ENCODE measurements at places on chromosomes 12 and 14.

DNA sequence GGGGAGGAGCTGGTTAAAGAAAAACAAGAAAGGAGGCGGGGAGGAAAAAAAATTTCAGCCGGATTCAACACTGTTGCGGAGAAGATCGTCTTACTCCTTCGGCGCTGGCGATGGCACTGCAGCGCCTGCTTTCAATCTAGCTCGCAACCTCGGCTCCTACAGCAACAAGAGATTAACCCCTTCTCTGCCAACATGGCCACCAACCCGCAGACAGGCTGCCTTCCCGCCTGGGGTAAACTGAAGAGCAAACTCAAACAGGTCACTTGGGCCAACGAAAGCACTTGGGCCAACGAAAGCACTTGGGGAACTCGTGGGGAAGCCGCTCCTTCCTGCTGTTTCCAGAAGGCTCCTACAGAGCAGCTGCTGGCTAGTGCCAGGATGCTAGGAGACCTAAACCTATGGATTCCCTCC, 73.7 kb downstream of the CIT start:
- no peak for DNase-seq

GRCh38 chr12:70272510-70272909, 29.3 kb downstream of the CNOT2 start:
- DNase-seq: no peak

DNA sequence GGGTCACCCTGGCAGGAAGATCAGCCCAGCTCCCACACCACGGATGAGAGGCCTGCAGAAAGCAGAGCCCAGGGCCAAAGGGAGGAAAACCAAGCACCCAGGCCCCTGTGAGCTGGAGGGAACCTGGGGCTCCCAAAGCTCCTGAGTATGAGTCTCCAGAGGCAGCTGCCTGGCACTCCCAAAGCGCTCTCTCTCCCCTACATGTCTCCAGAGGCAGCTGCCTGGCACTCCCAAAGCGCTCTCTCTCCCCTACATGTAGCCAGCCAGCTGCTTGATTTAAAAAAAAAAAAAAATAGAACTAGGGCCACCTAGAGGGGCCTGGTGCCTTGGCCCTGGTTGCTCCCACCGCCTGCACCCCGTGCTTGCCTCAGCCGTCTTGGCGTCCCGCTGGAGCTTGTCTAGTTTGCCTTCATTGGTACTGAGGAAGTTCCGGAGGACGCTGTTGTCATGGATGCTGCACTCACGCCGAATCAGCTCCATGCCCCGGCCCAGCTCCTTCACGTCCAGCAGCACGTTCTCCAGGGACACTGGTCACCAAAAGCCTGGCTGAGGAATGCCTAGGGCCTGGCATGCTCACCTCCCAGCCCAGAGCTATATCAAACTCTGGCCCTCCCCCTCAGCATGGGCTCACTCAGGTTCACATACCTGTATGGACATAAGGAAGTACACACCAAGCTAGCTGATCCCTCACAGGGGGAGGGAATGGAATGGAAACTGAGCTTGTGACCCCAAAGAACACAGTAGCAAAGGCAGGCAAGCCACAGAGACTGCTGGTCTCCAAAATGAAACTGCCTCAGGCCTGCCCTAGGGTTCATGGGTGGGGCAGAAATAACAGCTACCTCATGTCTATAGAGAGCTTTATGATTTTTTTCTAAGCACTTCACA, 24.7 kb downstream of the PRPF40B start:
- DNase-seq: no peak

DNA sequence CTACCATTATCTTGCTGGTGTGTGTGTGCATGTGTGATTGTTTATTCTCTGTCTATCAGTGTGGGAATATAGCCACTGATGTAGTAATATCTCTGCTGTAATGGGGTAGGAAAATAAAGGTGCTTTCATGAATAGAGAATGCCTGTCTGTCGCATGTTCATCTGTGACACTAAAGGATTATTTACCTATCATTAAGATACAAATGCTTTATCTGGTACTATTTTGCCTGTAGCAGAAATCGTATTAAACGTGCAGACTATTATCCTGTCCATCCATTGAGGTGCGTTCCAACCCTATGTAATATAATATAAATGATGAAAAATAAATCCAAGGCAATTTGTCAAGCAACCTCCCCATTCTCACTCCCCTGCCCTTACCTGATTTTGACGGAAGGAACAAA, 1215.1 kb downstream of the BCL11B start:
- DNase-seq: no peak

- DNase-seq: no peak
These were observed 6.4 kb downstream of the RAD52 start for GRCh38 chr12:943051-943450.

DNA sequence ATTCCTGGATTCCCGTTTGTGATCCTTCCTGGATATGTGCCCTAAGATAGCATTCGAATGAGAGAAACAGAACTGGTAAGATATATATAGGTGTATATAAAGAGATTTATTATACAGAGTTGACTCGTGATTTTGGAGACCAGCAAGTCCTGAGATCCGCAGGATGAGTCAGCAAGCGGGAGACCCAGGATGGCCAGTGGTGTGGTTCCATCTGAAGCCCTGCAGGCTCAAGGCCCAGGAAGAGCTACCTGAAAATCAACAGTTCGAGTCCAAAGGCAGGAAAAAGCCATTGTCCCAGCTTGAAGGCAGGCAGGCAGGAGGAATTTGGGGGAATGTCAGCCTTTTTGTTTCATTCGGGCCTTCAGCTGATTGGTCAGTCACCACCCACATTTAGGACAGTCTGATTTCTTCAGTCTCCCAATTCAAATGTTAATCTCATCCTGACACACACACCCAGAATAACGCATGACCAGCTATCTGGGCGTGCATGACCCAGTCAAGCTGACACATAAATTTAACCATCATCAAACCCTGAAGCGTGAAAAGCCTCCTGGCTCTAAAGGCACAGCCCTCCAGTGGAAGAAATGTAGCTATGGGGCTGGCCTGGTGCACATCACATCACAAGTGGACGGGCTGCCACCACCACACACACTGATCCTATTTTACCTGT, 44.3 kb downstream of the TUNAR start:
- no peak for DNase-seq

- peak; percentile 70 for DNase-seq
These were observed 41.5 kb downstream of the IFT81 start for GRCh38 chr12:110165540-110166159.
